ENCODE measurements at places on chromosomes 5 and 9.

GRCh38 chr9:135830496-135830895, 76.8 kb downstream of the CAMSAP1 start:
- DNase-seq = peak; percentile 44

GRCh38 chr5:139164020-139164419, 34.1 kb downstream of the SIL1 start:
- DNase-seq = no peak

DNA sequence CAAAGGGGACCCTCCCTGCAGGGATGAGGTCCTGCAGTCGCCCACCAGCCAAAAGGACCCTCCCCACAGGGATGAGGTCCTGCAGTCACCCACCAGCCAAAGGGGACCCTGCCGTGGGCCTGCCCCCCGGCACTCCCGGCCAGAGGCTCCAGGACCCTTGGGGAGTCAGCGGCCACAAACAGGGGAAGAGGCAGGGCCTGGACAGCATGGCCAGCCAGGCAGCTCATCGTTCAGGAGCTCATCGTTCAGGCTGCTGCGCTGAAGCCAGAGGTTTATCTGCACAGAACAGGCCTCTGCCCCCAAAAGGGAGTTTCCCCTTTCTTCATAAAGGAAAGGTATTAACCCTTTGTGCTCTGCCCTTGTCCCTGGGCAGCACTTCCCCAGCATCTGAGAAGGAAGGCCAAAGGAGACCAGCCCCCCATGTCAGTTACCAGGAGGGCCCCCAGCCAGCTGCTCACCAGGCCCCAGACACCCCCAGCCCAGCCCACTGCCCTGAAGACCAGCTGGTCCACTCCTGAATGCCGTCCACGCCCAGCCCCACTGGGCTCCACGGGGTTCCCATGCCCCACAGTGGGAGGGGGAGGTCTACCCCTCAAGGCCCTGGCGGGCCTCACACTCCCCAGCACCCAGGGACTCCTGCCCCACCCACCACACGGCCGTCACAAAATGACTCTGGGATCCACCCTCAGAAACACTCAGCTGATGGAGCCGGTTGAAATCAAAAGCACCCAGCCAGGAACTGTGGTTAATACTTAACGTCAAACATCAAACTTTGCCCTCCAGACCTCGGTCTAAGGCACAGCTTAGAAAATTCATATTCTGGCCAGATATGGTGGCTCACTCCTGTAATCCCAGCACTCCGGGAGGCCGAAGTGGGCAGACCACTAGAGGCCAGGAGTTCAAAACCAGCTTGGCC, 6.3 kb downstream of the SLC12A7 start:
- DNase-seq = no peak

DNA sequence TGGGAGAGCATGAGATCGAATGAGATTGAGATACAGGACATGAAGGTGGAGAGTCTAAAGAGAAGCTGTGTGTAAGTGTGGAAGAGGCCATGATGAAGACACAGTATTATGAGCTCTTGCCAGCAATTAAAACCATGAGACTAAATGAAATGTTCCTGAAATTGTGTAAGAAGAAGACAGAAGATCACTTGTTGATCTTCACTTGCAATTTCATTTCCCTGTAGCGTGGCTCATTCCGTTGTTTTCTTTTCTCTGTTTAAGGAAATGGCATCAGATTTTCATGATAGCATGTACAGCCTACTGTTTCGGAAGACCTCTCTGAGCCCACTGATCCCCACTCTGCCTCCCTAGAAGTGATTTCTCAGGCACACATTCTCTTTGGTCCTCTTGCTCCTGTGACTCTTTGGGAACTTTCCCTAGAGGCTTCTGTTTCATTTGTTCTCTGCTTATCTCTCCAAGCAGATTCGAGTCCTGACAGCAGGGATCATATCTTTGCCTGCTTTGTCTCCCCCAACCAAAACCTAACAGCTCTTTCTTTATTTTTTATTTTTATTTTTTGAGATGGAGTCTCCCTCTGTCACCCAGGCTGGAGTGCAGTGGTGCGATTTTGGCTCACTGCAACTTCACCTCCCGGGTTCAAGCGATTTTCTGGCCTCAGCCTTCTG, 16.8 kb downstream of the PIP5K1B start:
- no peak for DNase-seq

- DNase-seq = peak; percentile 55
These were observed 554 bp downstream of the JAK2 start for GRCh38 chr9:4985386-4986266.

DNA sequence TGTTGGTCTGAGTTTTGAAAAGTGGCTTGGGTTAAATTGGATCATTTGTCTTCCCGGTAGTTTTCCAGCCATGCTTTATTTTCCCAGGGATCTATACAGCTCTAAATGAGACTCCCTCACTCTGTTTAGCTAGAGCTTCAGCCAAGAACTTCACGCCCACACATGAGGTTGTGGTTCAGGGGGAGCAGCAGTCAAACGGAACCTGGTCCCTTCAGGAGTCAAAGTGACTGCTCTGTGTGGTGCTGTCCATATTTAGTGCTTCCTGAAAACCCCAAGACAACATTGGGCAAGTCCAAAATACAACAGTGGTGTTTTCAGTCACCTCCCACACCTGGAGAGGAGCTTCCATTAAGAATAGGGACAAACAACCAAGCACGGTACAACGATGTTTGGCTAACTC, 90.5 kb downstream of the ANKH start:
- peak; percentile 32 for DNase-seq

- no peak for DNase-seq
These were observed 29.3 kb downstream of the CATSPER3 start for GRCh38 chr5:134997015-134997414.

DNA sequence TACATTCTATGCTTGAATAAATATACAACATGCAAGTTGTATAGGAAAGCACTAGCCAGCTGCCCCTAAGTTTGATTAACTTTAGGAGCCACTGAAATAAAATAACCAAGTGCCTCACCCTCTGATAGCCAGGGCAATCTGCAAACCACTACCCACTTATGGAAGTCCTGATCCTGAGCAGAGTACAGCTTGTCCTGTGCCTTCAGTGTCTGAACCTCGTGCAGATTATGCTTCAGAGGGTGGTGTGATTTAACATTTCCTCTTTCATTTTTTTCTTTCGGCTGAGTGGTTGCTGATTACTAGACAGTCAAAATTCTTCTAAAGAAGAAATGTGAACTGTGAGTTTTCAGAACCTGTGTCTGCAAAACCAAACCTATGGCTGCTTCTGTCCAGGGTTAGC, 327.7 kb downstream of the PIK3R1 start:
- no peak for DNase-seq

GRCh38 chr5:55134053-55134722, 25.8 kb upstream of the GPX8 start:
- no peak for DNase-seq

DNA sequence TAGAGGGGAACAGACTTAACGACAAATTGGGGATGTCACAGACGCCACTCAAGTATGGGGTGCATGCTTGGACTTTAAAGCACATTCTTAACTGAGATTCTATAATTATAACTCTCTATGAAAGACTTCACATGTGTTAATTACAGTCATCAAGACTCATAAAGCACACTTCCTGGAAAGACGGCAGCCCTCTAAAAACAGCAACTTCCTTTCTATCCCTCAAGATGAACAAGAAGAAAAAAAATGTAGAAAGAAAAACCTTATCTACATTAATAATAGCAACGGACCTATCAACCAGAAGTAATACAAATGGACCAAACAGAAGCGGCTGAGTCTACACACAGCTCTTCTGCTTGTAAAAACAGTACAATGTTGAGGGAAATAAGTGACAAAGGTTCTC, 21.2 kb downstream of the GNAQ start:
- DNase-seq = no peak

DNA sequence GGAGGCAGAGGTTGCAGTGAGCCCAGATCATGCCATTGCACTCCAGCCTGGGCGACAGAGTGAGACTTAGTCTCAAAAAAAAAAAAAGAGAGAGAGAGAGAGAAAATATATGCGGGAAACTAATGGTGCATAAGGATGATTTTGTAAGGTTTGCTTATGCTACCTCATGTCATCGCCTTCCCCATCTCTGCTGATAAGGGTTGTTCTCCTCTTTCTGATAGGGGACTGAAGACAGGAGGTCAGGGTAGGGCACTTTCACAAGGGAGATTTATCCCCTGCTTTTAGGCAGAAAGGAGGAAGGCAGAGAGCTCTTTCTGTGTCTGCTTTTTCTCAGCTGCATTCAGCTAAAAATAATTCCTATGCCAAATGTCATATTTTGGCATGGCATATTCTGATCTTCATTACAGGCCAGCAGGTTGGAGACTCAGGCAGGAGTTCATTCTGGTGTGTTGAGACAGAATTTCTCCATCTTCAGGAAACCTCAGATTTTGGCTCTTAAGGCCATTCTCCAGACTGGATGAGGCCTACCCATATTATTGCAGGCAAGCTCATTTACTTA, 220.2 kb downstream of the AUH start:
- DNase-seq = no peak

GRCh38 chr5:142589720-142590119, 96.2 kb downstream of the FGF1 start:
- DNase-seq = no peak

DNA sequence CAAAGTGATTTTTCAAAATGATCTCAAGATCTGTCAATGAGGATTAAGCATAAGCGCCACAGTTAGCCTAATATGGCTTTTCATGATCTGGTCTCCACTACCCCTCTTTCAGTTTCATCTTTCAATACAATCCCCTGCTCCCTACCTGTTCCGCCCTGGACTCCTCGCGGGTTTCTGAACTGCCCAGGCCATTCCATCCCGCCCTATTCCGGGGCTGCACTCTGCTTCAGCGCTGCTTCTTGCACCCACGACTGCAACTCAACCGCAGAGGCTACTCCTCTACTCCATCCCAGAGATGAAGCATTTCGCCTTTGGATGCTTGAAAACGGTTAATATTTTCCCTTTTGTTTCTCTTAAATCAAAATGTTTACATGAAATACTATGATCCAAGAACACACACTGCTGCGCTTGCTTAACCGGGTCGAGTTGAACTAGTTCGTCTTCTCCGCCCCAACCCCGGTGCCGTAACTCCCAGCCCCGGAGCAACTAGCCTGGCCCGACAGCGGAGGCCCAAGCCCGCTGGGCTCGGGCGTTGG, 716 bp upstream of the OTULIN start:
- peak; percentile 44 for DNase-seq

- no peak for DNase-seq
These were observed 83.0 kb upstream of the IL33 start for GRCh38 chr9:6132650-6133049.

- peak; percentile 35 for DNase-seq
These were observed 88.3 kb downstream of the MTAP start for GRCh38 chr9:21890696-21891095.

DNA sequence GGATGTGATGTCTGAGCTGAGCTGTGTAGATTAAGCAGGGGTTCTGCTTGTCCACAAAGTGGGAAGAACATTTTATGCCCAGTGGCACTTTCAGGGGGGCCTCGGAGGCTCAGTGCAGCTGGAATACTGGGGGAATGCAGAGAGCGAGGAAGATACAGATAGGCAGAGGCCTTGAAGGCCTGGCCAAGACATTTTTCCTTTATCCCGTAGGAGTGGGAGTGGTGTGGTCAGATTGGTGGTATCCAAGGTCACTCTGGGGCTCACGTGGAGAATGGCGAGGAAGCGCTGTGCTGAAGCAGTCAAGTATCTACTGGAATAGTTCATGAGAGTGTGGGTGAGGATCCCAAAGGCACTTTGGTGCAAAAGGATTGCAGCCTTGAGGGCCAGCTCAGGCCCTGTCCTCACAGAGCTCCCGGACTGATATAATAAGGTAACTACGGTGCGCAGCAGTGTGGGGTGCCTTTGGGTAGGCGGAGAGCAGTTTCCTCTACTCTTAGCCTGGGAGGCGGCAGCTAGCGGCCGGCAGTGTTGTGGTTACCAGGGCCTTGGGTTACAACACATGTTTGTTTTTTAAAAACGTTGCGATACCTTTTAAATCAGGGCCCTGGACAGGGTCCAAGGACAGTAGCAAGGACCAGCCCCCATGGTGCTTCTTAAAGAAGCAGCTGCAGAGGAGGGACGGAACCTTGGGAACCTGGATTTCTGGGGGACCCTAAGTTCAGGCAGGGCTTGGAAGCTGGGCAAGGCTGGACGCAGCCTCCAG, 10.8 kb upstream of the CCDC69 start:
- DNase-seq = peak; percentile 94

- peak; percentile 25 for DNase-seq
These were observed 806 bp upstream of the CDC42SE2 start for GRCh38 chr5:131262953-131263541.

- peak; percentile 24 for DNase-seq
These were observed 26.0 kb downstream of the ZCCHC7 start for GRCh38 chr9:37146410-37146809.

DNA sequence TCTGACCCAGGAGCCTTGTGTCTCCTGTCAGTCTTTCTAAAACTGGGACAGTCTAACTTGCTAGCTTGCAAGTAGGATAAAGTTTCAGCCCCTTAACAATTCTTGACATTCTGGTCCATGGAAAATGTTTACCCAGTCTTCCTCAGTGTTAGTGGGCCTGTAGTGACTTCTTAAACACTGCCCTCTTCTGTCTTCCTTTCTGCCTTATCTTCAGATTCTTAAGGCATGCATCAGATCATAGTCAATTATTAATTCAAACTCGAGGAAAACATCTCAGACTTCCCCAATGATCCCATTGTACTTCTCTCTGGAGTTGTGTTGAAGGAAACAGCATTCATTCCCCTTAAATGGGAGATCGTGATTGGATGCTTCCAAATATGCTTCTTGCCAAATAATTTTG, 1199.8 kb downstream of the DTWD2 start:
- DNase-seq = peak; percentile 9

- DNase-seq = no peak
These were observed 60.6 kb downstream of the NSUN2 start for GRCh38 chr5:6572086-6572824.

DNA sequence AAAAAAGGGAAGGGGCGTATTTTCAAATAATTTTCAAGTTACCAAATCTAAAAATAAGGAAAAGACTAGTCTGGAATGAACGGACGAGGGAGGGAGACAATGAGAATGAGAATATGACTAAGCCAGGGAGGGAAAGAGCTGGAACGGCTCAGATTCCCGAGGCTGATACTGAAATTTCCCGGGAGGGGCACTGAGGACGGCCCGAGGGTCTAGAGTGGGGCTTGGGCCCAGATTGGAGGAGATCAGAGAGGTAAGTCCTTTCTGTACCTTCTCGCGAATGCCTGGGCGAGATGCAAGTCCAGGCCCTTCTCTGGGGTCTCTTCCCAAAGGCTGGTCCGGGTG, 3.4 kb upstream of the CCIN start:
- DNase-seq = no peak

DNA sequence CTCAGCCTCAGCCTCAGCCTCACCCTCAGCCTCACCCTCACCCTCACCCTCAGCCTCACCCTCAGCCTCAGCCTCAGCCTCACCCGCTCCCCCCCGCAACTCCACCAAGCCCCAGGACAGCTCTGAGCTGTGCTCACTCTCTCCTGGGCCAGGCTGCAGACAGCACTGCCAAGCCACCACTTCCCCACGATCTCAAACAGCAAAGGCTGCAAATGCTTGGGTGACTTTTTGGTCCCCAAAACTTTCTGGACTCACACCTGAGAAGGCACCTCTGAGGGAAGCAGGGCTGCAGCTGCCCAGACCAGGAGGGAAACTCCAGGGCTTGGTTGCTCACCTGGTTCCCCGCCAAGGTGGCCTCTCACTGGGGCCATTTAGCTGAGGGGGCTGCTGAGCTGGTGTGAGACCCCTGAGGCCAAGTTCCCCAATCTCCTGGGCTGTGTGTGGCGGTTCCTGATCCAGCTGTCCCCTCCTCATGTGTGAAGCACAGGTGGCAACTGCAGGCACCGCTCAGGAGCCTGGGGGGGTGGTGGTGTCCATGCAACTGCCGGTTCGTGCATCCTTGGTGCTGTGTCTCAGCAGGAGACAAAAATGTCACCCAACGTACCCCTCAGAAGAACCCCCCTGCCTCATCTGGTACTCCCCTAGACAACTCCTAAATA, 17.8 kb downstream of the MRPL36 start:
- DNase-seq = no peak

GRCh38 chr5:119385136-119385535, 29.3 kb downstream of the TNFAIP8 start:
- no peak for DNase-seq
